H7 (cell line): ENCODE measurements at places on chromosomes 13 and 19. TPM values are rescaled to one million over a fixed set of nuclear protein-coding genes. Genes with fewer than 3 reads are reported as not detected.

The MYBPC2 gene
- 0.24 and 0.55 TPM in 2 replicates for total RNA-seq

The CACNG8 gene
- total RNA-seq = 0.07 and 0.59 TPM in 2 replicates

The JOSD2 gene
- total RNA-seq = 4.7 and 4.9 TPM in 2 replicates

The LSR gene
- 128 and 134 TPM in 2 replicates for total RNA-seq

The ERICH4 gene
- total RNA-seq = not detected in 2 replicates

The CYP2A6 gene
- total RNA-seq = not detected in 2 replicates

The FFAR1 gene
- total RNA-seq = not detected in 2 replicates

The GPX4 gene
- total RNA-seq = 620 and 671 TPM in 2 replicates

The ANGPTL4 gene
- 13.2 and 17.1 TPM in 2 replicates for total RNA-seq

The PMIS2 gene
- total RNA-seq = not detected in 2 replicates

The LYPD3 gene
- total RNA-seq = 0.11 TPM in 1 of 2 replicates, not detected in the other

The RNF126 gene
- total RNA-seq = 119 and 128 TPM in 2 replicates

The CELF5 gene
- total RNA-seq = 1.4 and 2.5 TPM in 2 replicates

The CGB7 gene
- total RNA-seq = not detected in 2 replicates

The GFY gene
- total RNA-seq = not detected in 2 replicates

The TTYH1 gene
- 13.4 and 17.7 TPM in 2 replicates for total RNA-seq

The TGFBR3L gene
- 1.7 TPM in 1 of 2 replicates, not detected in the other for total RNA-seq

The CEBPA gene
- 3.2 and 4.8 TPM in 2 replicates for total RNA-seq

The KHSRP gene
- 223 and 266 TPM in 2 replicates for total RNA-seq

The KIR2DL4 gene
- not detected in 2 replicates for total RNA-seq

The AMER2 gene
- total RNA-seq = 0.15 and 0.17 TPM in 2 replicates

The ZNF320 gene
- total RNA-seq = 13.1 and 24.0 TPM in 2 replicates

The ZNF283 gene
- 0.55 and 2.0 TPM in 2 replicates for total RNA-seq

The MUC16 gene
- total RNA-seq = not detected in 2 replicates

The KLK12 gene
- not detected in 2 replicates for total RNA-seq

The ZNF471 gene
- not detected in 2 replicates for total RNA-seq

The JSRP1 gene
- not detected in 2 replicates for total RNA-seq

The CYP4F2 gene
- not detected in 2 replicates for total RNA-seq

The IRGC gene
- not detected in 2 replicates for total RNA-seq

The KLF5 gene
- total RNA-seq = 1.5 and 3.8 TPM in 2 replicates

The CYP2B6 gene
- 16.0 and 22.4 TPM in 2 replicates for total RNA-seq

The KLK6 gene
- 0.38 and 0.74 TPM in 2 replicates for total RNA-seq

The ZNF560 gene
- not detected in 2 replicates for total RNA-seq

The MTUS2 gene
- total RNA-seq = 0.04 and 0.17 TPM in 2 replicates

The PCDH17 gene
- total RNA-seq = 0.22 and 0.24 TPM in 2 replicates

The LILRB1 gene
- total RNA-seq = not detected in 2 replicates
